Activated T-helper 17 cell treated with anti-CD3 and anti-CD28 coated beads, Interleukin-2, amount 50 U/mL, for 72 hours (primary cell): ENCODE measurements at places on chromosomes 16 and 17.

DNA sequence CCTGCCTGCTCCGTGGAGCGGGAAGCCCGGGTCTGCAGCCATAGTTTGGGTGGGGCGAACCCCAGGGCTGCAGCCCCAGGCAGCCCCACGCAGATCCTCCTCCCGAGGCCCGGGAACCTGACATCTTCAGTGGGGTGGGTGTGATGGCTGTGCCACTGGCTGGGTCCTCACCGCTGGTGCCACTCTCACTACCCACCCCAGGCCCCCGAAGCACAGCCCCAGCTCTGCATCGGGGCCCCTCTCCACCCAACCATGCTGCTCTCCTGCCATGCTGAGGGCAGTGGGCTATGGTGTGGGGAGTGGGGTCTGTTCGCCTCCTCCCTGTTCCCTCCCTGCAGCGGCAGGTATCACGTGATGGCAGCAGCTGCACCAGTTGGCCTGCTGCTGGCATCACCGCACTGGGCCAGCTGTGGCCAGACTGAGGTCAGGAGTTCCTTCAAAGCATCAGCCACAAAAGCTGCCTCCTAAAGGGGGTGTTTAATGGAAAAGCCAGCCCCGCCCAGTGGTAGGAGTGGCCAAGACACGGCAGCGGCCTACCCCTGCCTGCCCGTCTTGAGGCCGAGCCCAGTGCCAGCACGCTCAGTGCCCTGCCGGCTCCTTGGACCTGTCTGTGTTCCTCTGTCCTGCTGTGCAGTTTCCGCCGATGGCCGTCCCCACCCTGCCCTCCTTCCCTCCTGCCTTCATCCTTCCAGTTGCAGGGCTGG lies 10.8 kb downstream of the KCTD5 start:
- no peak for ATAC-seq

DNA sequence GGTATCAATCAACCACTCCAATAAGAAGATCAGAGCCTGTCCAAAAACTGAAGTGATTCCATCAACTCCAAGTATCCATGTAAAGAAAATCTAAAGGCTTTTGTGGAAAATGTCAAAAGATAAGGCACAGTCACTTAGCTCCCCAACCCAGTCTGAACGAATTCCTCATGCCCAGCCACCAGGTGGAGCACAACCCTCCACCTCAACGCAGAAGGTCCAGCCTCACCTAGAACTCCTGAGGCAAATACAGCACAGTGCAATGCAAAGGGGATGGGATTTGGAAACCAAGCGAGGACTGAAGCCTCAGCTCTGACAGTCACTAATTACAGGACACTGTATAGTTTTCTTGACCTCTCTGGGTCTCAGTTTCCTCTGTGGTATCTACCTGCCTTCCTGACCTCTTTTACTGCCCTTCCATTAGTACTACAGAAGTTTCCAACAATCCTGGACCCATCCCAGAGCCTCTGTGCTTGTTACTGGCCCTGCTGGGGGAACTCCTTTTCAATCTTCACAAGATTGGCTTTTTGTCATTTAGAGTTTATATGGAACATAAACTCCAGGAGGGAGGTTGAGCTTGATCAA lies 2.0 kb downstream of the NCBP3 start:
- ATAC-seq, result no peak

DNA sequence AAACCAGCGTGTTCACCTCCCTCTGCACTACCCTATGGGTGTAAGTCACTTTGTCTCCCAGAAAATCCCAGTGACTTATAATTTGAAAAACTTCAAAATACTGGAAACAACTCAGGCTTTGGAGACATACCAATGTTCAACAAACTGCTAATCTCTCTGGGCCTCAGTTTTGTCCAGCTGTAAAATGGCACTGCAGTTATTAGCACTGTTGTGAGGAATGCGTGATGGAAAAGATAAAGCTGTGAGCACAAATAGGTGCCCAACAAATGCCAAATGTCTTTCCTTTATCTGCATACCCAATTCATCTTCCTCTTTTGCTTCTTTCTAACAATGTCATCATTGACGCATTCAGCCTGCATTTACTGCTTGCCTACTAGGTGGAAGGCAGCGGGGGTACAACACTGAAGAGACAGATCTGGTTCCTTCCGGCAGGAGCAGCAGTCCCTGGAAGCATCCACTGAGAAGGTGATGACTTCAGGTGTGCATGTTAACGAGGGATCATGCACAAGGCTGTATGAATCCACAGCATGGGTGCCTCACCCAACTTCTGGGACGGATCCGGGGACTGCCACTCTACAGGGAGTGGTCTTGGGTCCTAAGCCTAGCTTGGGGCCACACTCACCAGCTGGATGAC lies 63.4 kb downstream of the CYTH1 start:
- no peak for ATAC-seq

DNA sequence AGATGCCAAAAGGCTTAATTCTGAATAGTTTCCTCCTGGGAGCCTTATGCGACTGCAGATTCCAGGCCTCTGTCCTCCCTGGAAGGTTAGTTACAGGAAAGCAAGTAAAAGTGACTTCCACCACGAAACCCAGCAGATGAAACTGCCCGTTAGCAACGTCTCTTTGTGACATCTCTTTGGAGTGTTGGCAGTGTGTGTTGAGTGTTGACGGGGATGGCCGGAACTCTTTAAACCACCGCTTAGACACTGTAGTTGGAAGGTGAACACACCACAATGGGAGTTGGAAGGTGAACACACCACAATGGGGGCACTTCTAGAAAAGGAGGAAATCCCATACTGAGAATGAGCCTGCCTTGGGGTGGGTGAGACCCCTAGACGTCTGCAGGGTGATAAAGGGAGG lies 858 bp downstream of the SKAP1 start:
- peak; percentile 42 for ATAC-seq

DNA sequence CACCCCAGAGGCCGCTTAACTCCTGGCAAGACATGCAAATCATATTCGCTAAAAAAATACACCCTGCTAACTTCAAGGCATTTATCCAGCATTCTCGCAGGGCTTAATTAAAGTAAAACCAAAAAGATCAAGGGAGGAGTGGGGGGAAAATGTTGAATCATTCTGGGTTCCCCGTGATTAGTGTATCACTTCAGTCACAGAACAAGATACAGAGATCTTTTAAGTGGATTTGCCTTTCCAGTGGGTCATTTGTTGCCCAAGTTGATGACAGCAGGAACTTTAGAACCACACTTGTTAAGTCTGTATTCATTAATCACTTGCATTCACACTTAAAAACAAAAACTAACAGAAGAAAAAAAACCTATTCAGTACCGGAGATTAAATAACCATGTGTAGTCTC lies 17.3 kb downstream of the CRYBA1 start:
- peak; percentile 34 for ATAC-seq

DNA sequence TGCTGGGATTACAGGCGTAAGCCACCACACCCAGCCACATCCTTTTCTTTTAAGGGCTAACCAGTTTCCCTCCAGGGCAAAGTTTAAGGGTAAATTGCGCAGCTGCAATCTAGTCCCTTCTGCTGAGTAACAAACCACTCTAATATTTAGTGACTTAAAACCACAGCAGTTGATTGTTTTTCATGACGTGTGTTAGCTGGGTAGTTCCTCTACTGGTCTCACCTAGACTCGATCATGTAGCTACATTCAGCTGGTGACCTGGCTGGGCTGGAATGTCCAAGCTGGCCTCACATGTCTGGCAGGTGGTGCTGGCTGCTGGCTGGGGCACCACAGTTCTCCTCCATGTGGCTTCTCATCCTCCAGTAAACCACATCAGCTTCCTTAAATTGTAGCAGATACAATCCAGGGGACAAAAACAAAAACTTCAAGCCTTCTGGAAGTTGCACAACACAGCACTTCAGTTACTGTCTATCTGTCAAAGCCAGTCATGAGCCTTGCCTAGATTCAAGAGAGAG lies 75.5 kb downstream of the GPRC5B start:
- peak; percentile 32 for ATAC-seq
